ENCODE measurements at places on chromosomes 5 and 9.

GRCh38 chr9:93305497-93306020 is 121.6 kb downstream of the WNK2 start:
- no peak for DNase-seq

DNA sequence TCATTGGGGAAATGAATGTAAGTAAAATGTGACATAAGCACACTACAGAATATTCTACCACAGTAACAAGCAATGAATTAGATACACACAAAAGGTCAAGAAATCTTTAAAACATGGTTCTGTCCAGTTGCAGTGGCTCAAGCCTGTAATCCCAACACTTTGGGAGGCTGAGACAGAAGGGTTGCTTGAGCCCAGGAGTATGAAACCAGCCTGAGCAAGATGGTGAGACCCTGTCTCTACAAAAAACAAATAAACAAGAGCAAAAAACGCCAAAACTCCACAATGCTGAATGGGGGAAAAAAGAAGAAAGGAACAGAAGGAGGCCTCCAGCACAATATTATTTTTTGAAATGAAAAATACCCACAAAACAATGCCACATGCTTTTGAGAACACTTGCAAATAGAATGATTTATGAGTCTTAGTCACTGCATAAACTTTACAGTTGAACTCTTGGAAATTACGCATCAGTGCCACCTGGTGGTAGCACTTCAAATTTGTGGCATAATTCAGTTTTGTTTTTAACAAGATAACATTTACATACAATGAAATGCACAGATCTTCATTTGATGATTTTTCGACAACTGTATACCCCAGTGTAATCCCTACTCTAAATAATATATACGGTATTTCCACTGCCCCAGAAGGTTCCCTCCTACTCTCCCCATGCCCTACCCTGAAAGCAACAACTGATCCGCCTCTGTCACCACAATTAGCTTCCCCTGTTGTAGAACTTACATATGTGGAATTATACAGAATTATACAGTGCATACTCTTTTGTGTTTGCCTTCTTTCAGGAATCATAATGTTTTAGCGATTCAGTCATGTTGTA is 14.4 kb upstream of the SPINK4 start:
- DNase-seq: peak; percentile 63

DNA sequence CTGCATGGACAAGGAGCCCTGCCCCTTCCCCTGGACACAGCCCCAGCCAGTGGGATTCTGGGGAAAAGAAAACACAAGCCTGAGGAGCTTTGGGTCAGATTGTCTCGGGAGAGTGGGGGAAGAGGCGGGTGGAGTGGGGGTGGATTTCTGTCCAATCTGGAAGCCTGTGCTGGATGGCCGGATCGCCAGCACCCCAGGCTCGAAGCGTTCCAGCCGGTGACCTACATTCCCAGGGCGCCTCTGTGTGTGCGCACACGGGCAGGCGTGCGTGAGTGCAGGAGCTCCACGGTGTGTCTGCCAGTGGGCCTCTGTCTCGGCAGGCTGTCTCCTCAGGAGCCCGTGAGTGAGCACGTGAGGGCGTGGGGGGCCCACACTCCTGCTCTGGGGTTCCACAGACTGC is 74.3 kb upstream of the DAB2IP start:
- no peak for DNase-seq

GRCh38 chr9:129398101-129398960 is 220.3 kb upstream of the IER5L start:
- no peak for DNase-seq

GRCh38 chr5:169921949-169922348 is 58.3 kb downstream of the INSYN2B start:
- no peak for DNase-seq

GRCh38 chr9:137319011-137319738 is 17.1 kb upstream of the NRARP start:
- DNase-seq: peak; percentile 48

- peak; percentile 36 for DNase-seq
Observed at GRCh38 chr5:134833340-134834032, 12.3 kb upstream of the C5orf24 start.

DNA sequence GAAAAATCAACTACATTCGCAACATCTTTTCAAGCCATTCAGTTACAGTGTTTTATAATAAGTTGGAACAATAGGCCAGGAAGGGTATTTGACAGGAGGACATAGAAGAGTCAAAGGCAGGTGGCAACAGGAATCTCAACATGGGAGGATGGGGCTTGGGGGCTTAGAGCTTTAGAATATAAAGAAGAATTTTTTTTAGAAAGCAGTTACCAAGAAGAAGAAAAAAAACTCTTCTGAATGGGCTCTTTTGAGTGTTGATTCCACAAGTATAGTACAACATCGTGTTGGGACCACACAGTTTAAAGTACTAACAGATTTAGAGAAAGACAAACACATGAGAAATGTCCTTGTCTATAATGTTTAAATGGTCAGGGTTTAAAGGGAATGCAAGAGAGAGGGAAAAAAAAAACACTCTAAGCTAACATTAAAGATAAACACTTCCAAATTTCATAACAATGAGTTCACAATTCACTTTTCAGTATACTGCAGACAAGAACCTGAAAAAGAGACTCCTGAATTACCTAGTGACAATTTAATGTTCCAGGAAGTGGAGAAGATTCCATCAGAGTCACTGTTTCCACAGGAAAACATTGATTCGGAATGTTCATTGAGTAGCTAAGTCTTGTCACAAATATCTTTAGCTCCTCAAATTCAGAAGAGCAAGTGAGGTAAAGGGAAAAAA is 282.3 kb downstream of the DEPDC1B start:
- no peak for DNase-seq

GRCh38 chr5:9168791-9169556 is 376.9 kb downstream of the SEMA5A start:
- DNase-seq: no peak

Measured in brain microvascular endothelial cell (primary cell).